ENCODE measurements at places on chromosomes 7 and 10. TPM values are rescaled to one million over a fixed set of nuclear protein-coding genes. Genes with fewer than 3 reads are reported as not detected.

GRCh38 chr7:18475488-18475887, 20.1 kb upstream of the HDAC9 start:
- DNase-seq, result no peak

- no peak for DNase-seq
Measured at GRCh38 chr10:101538446-101538845, 49.6 kb downstream of the POLL start.

DNA sequence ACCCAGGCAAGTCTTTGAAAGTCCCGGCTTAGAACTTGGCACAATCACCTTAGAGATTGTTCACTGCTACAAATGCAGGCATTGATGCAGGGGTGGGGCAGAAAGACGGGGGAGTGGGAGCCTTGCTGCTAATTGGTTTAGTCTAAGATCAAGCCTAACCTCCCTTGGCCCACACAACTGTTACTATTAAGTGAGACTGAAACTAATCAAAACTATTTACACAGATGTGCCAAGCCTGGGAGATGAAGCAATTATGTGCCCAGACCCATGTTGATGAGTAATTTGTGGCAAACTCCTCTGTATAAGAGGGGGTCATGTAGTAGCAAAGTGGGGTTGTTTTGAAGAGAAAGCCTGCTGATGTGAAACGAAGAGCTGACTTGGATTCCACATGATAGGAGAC, 178.2 kb upstream of the ITGB1 start:
- no peak for DNase-seq

GRCh38 chr7:32200646-32201045, 130.4 kb upstream of the PDE1C start:
- no peak for DNase-seq

DNA sequence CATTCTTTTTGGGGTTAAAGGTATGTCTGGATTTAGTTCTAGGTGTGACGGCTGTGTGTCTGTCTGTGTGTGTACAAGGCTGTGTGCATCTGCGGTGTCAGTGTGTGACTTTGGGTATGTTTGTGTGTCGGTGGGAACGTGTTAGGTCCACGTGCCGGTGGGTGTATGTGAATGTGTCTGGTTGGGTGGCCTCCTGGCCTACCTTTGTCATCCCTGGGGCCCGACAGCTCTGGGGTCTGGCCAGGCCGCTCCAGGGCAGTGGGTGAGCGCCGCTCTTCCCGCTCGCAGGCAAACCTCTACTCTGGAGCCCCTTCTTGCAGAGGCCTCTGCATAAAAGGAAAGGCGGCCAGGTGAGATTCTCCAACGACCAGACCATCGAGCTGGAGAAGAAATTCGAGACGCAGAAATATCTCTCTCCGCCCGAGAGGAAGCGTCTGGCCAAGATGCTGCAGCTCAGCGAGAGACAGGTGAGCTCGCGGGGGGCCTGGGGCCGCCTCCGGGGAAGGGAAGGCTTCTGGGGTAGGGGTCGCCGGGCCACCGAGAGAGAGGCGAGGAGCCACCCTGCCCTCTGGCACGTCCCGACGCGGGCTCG, 2.4 kb downstream of the HHEX start:
- DNase-seq, result no peak

GRCh38 chr7:87106974-87107612, 45.2 kb upstream of the DMTF1 start:
- no peak for DNase-seq

DNA sequence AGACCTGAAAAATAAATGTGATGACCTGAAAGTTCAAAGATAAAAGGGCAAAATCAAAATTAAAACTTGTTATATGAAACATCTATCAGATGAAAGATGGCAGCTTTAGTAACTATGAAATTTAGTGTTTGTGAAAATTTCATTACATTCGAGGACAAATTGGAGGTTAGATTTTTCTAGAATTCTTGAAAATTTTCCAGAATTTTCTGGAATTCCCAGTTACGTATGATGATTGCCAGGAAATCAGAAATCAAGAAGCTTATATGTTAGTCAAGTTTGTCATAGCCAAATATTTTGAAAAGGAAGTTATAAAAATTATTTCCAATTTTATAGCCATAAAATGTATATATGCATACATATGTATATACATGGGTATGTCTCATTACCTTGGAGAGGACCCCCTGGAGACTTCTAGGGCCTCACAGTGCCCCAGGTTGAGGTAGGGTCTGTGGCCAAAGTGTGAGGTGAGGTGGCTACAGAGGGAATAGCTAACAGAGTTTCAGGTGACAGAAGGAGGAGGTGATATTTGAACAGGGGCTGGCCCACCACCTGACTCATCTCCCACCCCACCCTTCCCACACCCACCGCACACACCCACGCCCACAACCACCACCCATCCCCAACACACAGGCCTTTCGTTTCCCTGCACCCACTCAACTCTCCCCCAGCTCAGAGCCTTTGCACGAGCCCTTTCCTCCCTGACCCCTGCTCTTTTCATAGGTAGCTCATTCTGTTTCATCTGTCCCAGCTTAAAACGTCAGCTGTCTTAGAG, 21.5 kb downstream of the C10orf105 start:
- no peak for DNase-seq

- peak; percentile 70 for DNase-seq
Measured at GRCh38 chr7:116210345-116211005, at the start of gene TES. Gene TES, plus strand, starts transcription at chr7:116210539. Its CDS starts 169 bp downstream, at chr7:116210708.

- DNase-seq, result no peak
Measured at GRCh38 chr7:155645662-155646061, 1.2 kb downstream of the RBM33 start.

- DNase-seq, result no peak
Measured at GRCh38 chr7:130063036-130063435, 7.3 kb upstream of the KLHDC10 start.

DNA sequence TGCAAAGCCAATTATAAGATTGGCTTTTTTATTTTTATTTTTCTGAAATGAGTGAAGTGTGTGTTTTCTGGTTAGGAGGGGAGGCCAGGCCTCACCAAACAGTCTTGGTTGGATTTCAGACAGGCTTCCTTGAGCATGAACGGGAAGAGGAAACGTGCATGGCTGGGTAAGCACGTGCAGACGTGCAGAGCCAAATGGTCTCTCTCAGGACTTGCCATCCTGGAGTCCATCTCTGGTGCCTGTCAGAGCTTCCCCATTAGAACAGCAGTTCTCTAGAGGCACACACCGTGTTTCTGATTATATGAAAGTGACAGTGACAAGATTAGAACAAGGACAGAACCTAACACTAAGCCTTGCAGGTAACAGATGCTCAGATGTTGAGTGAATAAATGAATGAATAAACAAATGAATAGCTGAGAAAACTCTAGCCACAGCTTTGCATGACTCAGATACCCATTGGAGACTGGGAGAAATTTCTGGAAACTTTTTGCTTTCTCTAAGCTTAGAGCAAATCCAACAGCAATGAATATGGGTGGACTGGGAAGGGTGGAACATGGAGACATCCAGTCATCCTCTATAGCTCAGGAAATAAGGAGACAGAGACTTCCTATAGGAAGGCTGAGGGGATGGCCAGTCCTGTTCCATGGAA, 11.8 kb upstream of the CALD1 start:
- no peak for DNase-seq

DNA sequence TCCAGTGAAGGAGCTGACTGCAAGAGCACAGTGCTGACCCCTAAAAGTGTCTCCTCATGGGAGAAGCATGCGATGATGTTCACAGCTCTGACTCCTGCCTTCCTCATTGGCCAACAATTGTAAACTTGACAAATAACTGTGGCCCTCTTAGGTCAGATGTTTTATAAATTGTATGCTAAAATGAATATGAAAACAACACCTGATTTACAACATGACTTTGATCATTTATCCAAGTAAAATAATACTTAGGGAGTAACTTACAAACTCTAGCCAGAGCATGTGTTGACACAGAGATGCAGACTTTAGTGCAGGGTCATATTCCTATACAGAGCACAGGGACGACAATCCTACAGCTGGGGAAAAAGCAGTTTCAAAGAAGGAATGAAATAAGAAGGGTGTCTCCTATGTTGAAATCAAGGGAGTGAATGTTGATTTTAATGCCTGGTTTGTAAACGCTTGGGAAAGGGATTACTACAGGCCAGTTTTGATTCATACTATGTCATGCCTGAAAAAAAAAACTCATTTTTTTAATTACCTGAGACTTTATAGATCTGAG, 391.4 kb upstream of the AKR1E2 start:
- no peak for DNase-seq

- DNase-seq, result no peak
Measured at GRCh38 chr10:50439187-50439586, 184.6 kb downstream of the SGMS1 start.

DNA sequence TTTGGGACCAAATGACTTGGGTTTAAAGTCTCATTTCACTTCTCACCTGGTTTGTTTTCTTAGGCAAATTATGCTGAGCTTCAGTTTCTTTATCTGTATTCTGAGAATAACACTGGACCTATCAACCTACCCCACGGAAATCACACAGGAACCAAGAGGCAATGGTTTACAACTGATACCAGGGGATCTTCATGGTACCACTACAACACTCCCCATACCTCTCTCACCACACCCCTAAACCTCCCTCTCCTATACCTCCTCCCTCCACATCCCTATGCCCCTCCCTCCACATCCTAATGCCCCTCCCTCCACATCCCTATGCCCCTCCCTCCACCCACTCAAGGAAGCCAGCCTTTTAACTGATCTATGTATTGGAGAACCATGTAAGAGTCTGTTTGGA, 9.9 kb downstream of the FAM204A start:
- DNase-seq, result no peak

DNA sequence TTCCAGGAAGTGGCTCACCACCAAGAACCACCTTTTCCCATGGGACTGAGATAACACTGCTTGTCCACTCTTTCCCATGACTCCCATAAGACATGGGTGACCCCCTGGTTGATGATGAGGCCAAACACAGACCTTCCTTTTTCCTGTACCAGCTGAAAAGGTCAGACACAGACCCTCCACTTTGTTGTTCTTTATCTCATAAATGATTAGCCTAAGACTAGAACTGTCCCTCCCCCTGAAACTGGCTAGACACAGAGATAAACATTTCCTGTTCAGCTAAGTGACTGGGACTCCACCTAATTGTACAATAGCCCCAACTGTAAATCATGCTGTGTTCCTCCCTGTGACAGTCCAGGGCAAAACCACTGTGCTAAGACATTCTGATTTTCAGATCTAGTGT, 8.2 kb upstream of the NRG3 start:
- DNase-seq, result no peak

- no peak for DNase-seq
Measured at GRCh38 chr7:28976022-28976421, 17.9 kb upstream of the TRIL start.

DNA sequence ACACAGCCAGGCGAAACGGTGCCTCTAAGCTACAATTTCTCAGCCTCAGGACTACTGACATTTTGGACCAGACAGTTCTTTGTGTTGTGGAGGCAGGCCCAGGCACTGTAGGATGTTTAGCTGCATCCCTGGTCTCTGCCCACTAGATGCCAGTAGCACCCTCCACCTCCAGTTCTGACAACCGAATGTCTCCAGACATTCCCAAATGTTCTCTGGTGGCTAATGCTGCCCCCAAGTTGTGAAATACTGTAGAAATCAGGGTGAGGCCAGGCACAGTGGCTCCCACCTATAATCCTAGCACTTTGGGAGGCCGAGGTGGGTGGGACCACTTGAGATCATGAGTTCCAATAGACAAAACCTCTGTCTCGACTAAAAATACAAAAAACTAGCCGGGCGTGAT, 18.2 kb downstream of the HNRNPF start:
- no peak for DNase-seq

GRCh38 chr7:155247479-155248365, 50.0 kb upstream of the INSIG1 start:
- DNase-seq, result no peak

DNA sequence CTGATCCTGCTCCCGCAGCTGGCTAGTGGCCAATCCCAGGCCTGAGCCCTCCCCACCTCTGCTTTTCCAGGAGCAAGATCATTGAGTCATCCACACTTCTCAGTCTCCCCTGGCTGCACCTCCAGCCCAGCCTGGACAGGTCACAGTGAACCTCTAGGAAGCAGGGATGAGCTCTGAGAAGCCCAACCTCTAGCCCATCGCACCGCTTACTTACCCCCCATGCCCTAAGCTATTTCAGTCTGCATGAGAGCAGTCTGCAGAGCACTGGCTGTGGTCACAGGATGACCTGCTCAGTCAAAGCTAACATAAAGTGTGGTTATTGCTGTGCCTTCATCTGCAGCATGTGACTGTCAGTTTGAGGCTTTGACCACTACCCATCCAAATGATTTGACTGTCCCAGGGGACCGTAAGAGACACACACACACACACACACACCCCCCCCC, 129.2 kb downstream of the SORBS1 start:
- DNase-seq, result no peak

DNA sequence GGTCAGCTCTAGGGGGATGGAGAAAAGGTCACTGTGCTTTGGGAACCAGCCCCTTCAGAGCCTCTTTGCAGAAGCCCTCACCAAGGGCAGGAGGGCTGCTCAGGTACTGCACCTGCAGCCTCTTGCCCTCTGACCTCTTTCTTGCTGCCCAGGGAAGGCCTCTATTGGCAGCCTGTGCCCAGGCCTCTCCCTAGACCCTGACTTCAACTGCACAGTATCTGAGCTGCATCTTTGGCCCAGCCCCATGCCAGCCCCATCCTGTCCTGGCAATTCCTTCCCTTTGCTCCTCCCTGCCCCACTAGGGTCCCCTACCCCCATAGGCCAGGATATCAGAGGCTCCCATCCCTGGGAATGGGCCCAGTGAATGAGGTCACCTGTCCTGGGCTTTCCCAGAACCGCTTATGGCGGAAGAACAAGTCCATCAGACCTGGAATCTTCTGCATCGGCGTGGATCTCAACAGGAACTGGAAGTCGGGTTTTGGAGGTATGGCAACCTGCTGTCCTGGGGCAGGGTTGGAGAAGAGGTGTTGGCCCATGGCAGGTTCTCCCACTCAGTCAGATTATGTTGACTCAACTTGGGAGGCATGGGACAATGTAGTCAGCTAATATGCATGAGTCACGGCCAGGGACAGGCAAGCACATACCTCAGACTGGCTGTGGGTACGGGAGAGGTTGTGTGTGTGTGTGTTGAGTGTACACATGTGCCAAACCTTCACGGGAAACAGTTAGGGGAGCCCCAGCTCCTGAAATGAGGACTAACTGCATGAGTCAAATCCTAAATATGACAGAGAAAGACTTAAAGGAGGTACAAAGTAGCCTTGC, 17.1 kb upstream of the CPA1 start:
- peak; percentile 85 for DNase-seq

- DNase-seq, result no peak
Measured at GRCh38 chr10:98038288-98038687, 7.9 kb upstream of the CRTAC1 start.

NXPH1 gene
- total RNA-seq, result 0.17 TPM

C10orf53 gene
- total RNA-seq, result not detected

ZNF239 gene
- 4.4 TPM for total RNA-seq

CREB5 gene
- total RNA-seq, result 0.49 TPM

DDX56 gene
- total RNA-seq, result 119 TPM

SMIM30 gene
- total RNA-seq, result 55.8 TPM

GRID2IP gene
- 3.2 TPM for total RNA-seq

C10orf105 gene
- not detected for total RNA-seq
